Activated T-cell treated with anti-CD3 and anti-CD28 coated beads, Interleukin-2, amount 50 U/mL, for 4 hours (primary cell): ENCODE measurements at places on chromosomes 13 and 19. TPM values are rescaled to one million over a fixed set of nuclear protein-coding genes. Genes with fewer than 3 reads are reported as not detected.

The HMG20B gene
- total RNA-seq = 59.3 TPM

The AMER2 gene
- not detected for total RNA-seq

The ZNF805 gene
- 9.6 TPM for total RNA-seq

The SIGLEC10 gene
- 0.63 TPM for total RNA-seq

The DKKL1 gene
- total RNA-seq = not detected

The COMP gene
- not detected for total RNA-seq

The CEACAM20 gene
- total RNA-seq = not detected

The CGB8 gene
- not detected for total RNA-seq
